ENCODE measurements at places on chromosomes 7 and 10.

DNA sequence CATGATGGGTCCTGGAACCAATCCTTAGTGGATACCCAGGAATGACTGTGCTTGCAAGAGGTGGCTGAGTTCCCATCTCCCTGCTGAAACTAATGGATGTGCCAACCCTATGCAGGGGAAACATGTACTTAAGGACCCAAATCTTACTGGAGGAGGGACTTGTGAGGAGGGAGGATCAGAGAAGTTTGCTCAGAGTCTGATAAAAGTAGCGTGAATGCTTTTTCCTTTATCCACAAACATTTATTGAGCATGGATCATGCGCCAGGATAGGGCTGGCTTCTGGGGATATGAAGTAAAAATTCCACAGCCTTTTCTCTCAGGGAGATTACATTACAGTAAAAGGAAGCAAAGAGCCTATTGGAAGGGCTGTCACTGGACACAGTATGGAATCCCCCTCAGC lies 358.5 kb downstream of the RPS24 start:
- no peak for DNase-seq

DNA sequence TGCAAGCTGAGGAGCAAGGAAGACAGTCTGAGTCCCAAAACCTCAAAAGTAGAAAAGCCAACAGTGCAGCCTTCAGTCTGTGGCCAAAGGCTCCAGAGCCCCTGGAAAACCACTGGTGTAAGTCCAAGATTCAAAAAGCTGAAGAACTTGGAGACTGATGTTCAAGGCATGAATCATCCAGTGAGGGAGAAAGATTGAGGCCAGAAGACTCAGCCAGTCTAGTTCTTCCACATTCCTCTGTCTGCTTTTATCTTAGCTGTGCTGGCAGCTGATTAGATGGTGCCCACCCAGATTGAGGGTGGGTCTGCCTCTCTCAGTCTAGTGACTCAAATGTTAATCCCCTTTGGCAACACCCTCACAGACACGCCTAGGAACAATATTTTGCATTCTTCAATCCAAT lies 20.1 kb upstream of the MDFIC start:
- no peak for DNase-seq

- no peak for DNase-seq
These were observed 81.5 kb downstream of the LYZL1 start for GRCh38 chr10:29370097-29371092.

GRCh38 chr7:45052011-45052410 lies 36.8 kb downstream of the NACAD start:
- DNase-seq, result no peak

- no peak for DNase-seq
These were observed 864 bp downstream of the PSTK start for GRCh38 chr10:122981066-122981464.

DNA sequence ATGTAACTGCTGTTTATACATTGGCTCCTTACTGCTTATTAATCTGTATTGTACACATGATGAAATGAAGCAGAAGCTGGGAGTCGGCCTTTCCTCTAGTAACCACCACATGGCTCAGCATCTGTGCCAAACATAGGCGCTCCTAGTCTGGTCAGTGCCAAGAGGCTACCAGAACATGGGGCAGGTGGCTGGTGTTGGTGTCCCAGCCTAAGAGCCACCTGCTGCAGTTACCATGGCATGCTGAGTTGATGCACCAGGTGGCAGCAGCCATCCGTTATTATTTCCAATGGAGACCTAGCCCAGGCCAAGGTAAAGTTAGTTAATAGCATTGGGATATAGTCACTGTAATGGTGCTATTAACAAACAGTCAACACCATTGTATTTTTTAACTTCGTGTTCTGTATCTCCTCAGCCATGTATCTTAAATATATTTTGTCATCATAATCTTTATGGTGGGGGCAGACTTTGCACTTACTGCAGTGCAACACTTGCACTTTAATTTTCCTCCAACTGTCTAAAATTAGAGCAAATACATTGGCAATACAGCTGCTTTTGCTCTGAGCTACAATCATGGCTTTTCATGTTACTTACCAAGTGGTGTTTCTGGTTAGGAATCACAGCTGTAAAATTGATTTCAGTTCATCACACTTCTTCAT lies 33.1 kb downstream of the HBP1 start:
- peak; percentile 28 for DNase-seq

DNA sequence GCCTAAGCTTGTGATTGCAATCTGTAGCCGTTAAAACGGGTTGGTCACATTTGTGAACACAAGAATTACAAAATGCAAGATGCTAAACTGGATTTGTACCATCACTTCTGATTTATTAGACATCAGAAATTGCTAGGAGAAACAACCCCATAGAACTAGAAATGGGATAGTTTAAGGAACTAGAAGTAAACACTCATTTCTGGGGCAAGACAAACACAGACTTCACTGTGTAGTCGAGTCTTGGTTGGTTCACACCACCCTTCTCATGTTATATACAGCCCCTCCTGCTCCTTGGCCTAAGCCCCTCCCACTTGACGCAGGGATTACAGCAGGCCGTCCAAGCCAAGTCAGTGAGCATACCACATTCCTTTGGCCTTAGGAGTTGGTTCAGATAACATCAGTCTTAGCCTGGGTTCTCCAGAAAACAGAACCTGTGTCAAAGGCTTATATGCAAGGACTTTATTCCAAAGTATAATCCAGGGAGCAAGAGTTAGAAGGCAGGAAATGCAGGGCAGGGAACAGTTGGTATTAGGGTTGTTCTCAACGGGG lies 2.0 kb upstream of the NRAP start:
- DNase-seq, result no peak

- no peak for DNase-seq
These were observed 71.1 kb upstream of the FZD1 start for GRCh38 chr7:91193141-91193540.

GRCh38 chr7:84105586-84105985 lies 89.0 kb downstream of the SEMA3A start:
- no peak for DNase-seq

- DNase-seq, result no peak
These were observed 55.7 kb upstream of the FOXK1 start for GRCh38 chr7:4626318-4626845.

DNA sequence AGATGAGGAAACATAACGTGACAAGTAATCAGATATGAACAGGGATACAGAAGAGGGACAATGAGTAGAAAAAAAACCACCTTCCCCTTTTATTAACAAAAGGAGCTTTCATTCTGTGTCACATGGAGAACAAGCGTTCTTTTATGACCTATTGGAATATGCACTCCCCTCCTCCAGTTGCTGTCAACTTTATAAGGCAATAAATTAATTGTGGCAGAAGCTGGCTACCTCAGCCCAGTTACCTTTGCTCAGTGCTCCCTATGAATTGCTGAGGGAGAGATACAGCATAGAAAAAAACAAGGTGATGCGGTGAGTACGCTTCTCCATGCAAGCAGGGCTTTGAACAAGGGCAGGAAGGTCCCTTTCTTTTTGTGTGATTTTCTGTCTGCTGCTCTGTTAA lies at the start of gene MGAM2:
TSS of gene MGAM2 (plus strand) at position 220 of the 400 bp plus-strand sequence. CDS start 5,156 bp downstream, outside the sequence.
- DNase-seq, result no peak

DNA sequence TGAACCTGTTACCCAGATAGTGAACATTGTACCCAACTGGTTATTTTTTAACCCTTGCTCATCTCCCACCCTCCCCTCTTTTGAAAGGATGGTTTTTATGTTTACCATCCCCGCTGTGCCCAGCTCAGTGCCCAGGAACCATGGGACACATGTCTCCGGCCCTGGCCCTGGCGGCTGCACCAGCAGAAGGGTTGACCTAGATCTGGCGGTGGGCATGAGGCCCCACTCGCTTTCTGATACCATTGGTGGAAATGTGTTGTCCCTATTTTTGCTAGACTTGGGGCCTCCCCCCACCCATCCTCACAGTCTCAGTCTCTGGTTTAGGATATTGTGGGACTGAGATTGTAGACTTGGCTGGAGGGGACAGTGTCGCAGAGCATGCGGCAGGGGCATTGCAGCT lies 11.9 kb downstream of the PFKFB3 start:
- DNase-seq, result no peak

- DNase-seq, result no peak
These were observed 106.4 kb upstream of the FAM133B start for GRCh38 chr7:92696584-92696983.

- no peak for DNase-seq
These were observed 10.4 kb upstream of the FAS start for GRCh38 chr10:88980247-88980646.

DNA sequence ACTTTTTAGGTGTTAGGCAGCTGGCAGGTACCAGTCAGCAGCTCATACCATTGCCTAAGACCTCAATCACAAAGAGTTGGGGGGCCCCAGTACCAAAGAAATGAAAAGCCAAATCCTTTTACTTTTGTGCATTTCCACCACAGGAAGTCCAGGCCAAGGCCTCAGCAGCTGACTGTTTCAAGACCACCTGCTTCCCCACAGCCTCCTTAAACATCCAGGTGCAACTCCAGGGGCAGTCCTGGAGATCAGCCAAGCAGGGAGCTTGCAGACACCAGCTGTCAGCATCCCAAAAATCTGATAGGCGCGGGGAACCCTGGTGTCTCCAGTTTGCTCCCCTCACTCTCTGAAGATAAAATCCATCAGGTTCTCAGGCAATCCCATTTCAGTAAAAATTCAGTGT lies 91.5 kb upstream of the EFCAB10 start:
- peak; percentile 36 for DNase-seq

GRCh38 chr7:142608630-142609428 lies 140.4 kb upstream of the PRSS1 start:
- DNase-seq, result no peak

- DNase-seq, result no peak
These were observed 11.1 kb downstream of the LRRC4 start for GRCh38 chr7:128020159-128020558.

DNA sequence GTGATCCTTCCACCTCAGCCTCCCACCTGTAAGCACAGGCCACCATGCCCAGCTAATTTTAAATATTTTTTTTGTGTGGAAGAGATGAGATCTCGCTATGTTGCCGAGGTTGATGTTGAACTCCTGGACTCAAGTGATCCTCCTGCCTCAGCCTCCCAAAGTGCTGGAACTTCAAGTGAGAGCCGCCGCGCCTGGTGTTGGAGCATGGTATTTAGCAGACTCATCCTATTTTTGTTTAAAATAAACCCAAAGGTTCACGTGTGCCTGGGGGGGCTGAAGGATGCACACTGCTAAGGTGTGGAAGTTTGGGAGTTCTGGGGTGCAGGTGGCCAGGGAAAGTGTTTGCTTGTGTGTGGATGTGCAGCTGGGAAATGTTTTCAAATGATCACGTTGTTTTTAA lies 18.1 kb downstream of the PDGFA start:
- DNase-seq, result no peak

GRCh38 chr7:110399421-110399820 lies 691.5 kb upstream of the LRRN3 start:
- no peak for DNase-seq

DNA sequence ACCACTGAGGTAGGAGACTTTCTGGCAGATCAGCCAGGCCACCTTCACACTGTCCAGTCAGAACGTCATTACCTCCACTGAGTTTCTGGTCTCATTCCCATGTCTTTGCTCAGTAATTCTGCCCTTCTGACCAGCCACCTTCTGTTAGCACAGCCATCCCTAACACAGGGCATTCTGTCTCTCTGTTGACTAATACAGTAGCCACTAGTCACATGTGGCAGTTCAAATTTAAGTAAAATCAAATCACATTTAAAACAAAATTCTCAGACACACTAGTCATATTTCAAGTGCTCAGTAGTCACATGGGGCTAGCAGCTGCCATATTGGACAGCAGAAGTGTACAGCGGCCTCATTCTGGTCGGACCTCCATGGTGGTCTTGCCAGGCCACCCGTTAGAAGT lies 7.4 kb downstream of the CPSF4 start:
- no peak for DNase-seq

GRCh38 chr7:33903791-33904680 lies 1.3 kb upstream of the BMPER start:
- no peak for DNase-seq

DNA sequence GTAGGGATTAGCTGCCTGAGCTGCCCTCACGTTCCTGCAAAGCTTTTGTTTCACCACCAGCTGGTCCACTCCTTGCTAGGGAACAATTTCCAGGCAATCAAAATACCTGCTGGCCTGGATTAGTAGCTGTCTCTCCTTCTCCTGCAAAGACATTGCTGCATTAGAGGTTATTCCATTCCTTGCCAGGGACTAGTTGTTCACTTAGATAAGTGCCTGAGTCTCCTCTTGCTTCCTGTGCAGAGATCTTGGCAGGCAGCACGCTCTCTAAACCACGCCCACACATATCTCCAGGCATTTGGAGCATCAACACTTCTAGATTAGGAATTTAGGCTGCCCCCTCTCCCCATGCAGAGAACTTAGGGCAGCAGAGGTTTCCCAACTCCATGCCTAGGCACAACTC lies 150.4 kb upstream of the SMIM30 start:
- no peak for DNase-seq

DNA sequence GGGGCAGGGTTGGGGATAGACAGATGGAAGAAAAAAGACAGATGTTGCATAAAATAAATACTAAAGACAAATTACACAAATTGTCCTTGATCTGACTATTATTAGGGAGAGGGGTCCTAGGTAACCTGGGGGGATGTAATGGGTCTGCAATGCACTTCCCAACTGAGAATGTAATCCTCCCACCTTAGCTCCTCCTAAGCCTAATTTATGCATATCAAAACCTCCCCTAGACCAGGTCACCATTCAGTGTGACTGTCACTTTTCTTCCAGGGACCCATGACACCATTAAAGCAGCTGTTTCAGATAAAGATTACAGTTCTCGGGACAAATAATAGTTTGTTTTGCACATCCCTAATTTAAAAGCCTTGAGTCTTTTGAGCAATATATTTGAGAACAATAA lies 133.9 kb upstream of the FEZF1 start:
- no peak for DNase-seq
